ENCODE measurements at places on chromosomes 16 and 17.

GRCh38 chr16:48087639-48088038 lies 68.2 kb downstream of the ABCC12 start:
- no peak for DNase-seq

DNA sequence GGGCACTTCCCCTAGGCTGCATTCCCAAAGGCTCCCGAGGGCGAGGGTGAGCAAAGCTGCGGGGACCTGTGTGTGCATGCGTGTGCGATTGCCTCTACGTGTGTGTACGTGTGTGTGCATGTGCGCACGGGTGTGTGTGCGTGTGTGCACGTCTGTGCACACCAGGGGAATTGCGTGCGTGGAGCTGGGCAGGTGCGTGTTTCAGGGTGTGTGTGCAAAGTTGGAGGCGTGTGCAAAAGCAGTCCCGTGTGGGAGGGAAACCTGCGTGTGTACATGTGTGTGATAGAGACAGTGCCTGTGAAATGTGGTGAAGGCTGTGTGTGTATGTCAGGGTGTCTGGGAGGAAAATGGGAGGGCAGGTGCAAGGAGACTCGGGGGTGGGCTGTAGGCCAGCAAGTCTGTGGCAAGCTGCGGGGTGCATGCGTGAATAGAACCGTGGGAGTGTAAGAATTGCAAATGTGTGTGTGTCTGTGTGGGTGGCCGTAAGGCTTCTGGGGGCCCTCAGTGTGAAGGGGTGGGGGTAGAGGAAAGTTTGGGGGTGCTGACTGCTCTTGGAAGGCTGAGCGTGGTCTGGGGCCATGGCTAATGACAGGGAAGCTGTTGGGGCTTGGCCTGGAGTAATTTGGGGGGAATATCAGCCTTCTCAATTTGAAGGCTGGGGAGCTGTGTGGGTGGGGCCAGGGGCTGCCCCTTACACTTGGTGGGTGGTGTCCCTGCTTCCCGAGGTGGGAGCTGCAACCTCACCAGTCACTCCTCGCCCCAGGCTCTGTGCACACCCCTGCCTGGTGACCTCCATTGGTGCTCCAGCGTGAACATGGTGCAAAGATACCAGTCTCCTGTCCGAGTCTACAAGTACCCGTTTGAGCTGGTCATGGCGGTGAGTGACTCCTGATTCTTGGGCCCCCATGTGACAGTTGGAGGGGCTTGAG lies 644 bp downstream of the SEC14L5 start:
- DNase-seq = no peak

DNA sequence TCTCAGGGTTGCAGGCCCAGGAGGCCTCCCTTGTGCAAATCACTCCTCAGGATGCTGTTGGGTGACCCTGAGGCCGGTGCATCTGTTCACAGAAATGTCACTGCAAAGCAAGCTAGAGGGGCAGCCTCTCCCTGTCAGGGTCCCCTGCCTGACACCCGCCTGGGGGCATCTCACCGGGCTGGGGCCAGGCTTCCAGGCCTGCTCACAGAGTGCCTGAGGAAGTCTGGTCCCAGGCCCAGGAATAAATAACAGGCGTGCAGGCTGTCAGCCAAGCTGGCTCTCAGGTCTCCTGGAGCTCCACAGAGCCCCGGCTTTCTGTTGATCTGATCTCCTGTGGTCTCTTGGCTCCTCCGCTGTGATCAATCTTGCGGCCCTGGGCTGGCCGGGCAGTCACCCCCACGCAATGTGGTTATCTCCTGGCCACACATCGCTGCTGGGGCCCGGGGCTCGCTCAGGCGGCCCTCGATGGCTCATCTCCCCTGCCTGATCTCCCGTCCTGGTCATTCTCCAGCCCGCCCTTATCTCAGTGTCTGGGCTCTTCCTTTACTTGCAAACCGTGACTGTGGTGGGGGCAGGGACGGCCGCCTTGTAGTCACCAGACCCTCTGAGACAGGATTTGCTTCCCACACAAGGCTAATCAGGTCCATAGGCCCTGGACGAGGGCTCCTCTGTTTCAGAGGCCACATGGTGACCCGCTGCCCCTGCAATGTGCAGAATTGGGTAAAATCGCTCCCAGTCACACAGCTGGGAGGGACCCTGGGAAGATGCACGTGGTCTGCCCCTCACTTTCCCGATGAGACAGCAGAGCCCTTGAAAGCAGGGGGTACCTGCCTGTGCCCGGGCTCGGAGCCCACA lies 231.2 kb upstream of the GSE1 start:
- DNase-seq = peak; percentile 59

- DNase-seq = no peak
Measured at GRCh38 chr17:6179017-6179416, 108.8 kb downstream of the WSCD1 start.

DNA sequence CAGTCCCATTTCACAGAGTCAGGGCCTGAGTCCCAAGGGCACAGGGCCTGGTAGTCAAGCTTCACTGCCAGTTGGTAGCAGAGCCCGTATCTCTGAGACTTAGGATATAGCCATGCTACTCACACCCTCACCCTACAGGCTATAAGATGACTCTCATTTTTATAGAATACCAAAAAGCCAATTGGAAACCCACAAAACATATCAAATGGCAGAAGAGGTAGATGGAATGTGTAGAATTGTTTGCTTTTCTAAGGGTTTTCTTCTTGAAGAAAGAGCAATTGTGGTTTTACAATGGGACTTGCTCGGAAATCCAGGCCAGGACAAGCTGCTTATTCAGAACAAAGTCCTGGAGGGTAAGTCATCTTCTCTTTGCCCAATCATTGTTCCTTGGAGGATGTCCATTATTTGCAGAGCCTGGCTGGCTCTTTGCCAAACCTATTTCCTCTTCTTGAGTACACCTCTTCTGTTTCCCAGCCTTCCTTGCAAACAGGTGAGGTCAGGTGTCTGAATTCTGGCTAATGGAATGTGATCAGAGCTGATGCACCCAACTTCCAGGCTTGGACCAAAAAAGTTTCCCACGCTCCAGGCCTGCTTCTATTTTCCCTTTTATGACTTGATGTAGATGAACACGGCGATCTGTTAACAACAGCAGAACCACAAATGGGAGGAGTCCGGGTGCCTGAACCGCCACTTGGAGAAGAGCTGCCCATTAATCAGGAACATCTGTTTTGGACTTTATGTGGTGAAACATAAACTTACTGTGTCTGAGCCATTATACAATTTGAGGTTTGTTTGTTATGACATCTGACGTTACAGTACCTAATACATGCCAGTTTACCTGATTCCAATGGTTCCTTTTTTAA lies 16.9 kb upstream of the CCL22 start:
- DNase-seq = peak; percentile 22

DNA sequence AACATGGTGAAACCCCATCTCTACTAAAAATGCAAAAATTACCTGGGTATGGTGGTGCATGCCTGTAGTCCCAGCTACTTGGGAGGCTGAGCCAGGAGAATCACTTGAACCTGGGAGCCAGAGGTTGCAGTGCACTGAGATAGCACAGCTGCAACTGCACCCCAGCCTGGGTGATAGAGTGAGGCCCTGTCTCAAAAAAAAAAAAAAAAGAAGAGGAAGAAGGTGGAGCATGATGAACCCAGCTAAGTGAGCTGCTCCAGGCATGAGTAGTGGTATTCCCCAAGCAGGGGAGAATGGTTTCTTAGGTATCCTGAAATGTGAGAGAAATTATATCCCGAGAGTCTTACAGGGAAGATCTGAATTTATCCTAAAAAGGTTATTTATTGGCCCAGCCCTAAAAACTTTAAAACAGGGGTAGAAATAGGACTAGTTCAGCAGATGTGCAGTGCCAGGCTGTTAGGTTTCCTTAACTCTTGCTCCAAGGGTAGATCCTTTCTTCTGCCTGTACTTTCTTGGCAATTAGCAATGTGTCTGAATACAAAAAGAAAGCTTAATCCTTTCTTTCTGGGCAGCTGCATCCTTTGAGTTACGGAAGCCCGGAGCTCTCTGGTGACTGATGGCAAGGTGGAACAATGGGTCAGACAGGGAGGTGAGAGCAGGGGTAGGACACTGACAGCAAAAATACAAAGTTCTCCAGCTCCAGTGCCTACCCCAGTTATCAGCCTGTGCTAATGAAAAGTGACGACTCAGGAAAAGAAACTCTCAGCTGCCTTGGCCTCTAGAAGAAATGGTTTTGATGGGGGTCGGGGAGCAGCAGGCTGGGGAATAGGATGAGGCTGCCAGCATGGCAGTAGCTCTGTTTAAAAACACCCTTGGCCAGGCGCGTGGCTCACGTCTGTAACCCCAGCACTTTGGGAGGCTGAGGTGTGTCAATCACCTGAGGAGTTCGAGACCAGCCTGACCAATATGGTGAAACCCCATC lies 36.5 kb upstream of the TOB1 start:
- peak; percentile 77 for DNase-seq

DNA sequence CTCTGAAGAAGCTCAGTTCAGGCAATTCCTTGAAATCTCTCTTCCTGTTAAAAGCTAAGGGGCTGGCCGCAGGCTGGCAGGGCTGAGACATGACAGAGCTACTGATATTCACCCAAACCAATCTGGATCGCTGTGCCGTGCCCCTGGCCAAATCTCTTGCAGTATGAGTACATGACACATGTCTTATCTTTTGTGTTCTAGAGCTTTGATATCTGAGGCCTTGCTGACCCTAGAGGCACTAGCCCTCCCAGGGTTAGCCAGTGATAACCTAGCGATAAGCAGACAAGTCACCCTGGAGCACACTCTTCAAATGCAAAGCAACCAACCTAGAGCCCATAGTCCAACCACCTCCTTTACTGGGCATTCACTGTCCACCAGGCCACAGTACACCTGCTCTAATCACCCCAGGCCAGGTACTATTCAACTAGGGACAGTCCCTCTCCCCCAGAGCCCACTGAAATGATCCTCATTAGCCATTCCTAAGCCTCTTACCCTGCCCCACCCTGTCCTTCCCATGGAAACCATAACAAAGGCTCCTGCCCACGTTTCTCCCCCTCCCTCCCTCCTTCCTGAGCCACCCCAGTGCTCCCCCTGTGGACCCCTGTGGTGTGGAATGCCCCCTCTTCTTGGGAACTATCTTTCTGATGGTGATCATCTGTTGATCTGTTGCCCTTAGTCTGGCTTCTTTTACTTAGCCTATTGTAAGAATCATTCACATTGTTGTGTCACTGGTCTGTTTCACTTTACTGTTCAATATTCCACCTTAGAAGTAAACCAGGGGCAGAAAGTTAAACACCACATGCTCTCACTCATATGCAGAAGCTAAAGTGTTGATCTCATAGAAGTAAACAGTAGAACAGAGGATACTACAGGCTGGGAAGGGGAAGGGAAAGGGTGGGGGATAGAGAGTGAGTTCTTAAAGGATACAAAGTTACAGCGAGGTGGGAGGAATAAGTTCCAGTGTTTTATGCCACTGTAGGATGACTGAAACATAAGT lies 52.5 kb downstream of the TEKT5 start:
- no peak for DNase-seq

GRCh38 chr16:27430923-27431484 lies 29.0 kb downstream of the IL21R start:
- no peak for DNase-seq

DNA sequence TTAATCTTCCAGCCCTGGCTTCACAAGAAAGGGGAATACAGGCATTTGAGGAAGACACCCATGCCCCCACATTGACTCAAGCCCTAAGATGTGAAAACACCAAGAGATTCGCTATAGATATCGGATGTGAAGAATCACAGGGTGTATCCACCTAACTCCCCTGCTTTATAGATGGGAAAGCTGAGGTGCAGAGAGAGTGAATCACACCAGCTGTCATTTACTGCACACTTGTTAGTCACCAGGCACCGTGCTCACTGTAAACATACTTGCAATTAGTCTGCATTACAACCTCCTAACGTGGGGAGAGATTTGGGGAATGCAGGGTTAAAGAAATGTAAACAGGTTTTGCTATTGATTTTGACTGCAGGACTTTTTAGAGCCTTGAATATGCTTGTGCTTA lies 325.5 kb downstream of the C16orf95 start:
- DNase-seq = no peak

GRCh38 chr17:48132385-48132784 lies 24.8 kb downstream of the SNX11 start:
- no peak for DNase-seq

- no peak for DNase-seq
Measured at GRCh38 chr17:47810200-47810821, 11.3 kb downstream of the OSBPL7 start.

- no peak for DNase-seq
Measured at GRCh38 chr17:48541577-48542113, 3.3 kb downstream of the HOXB2 start.

GRCh38 chr17:39487946-39488345 lies 26.7 kb downstream of the CDK12 start:
- no peak for DNase-seq

DNA sequence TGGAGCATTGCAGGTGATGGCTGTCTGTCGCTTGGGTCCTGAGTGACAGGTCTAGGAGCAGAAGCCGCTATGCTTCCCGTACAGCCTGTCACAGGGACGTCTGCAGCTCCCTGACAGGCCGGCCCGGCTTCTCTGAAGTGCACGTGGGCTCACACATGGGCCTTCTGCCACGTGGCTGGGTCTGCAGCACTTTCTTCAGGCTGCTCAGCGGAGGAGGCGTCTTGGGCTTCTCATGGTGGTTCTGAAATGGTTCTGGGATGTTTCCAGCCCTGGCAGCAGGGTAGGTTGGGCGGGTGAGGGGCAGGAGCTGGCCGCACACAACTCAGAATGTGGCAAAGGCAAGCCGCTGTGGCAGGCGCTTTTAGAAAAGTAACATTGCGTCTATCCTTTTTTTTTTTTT lies 80.3 kb upstream of the ZNF750 start:
- no peak for DNase-seq

DNA sequence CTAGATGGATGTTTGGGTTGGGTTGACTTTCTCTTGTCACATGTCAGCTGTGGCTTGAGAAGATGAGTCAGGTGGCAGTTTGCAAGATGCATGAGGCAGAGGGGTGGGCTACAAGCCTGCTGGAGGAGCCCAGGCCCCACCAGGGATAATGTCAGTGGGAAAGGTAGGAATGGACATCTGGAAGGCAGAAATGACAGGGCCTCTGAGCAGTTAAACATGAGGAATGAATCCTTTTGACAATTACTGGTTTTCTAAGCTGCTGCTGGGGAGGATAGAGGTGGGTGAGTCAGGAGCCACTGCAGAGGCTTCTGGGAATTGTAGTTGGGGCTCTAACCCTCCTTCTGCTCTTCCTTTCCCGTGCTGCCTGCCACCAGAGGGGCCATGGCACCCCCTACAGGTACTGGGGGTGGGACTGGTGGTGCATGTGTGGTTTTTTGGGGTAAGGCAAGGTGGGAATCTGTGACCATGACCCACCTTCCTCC lies 15.7 kb downstream of the SLC52A1 start:
- DNase-seq = no peak

- no peak for DNase-seq
Measured at GRCh38 chr16:28041615-28042014, 21.9 kb downstream of the GSG1L start.

Measured in eye (tissue), 1 donor.